ENCODE measurements at places on chromosomes 7 and 10.

DNA sequence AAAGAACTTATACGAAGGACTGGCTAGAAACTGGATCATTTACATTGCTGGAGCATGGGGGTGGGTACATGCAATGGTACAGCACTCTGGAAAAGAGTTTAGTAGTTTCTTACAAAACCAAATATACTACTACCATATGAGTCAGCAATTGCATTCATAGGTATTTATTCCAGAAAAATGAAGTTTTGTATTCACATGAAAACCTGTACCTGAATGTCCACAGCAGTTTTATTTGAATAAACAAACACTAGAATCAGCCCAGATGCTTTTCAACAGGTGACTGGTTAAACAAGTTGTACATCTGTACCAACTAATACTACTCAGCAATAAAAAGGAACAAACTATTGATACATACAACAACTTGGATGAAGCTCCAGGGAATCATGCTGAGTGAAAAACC, 3.4 kb downstream of the SCIN start:
- no peak for DNase-seq

GRCh38 chr7:6478186-6478585, 30.4 kb upstream of the DAGLB start:
- no peak for DNase-seq

- no peak for DNase-seq
Measured at GRCh38 chr10:78013564-78013963, 15.8 kb downstream of the POLR3A start.

DNA sequence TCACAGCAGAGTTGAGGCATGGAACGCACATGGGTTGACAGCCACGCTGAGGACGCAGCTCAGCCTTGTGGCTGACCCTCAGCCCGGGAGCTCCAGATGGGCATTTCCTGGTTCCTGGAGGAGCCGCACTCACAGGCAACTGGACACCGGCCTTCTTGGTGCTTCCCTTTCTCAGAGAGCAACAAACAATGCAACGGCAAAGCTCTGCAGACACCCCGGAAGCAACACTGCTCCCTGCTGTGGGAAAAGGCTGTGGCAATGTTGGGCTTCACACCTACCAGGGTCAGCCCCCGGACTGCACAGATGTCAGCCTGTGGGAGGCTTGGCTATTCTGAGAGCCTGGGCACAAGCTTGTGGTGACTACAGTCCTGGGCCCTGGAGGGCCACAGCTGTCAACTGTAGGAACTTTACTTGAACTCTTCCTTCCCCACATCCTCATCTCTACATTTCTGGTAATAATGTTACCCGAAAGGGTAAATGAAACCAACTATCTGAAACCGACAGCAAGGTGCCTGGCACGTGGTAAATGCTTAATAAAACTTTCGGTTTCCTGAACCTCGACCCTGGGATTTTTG, 597.5 kb upstream of the MKI67 start:
- DNase-seq = no peak

GRCh38 chr7:22821702-22822485, 755 bp downstream of the TOMM7 start:
- peak; percentile 1 for DNase-seq

DNA sequence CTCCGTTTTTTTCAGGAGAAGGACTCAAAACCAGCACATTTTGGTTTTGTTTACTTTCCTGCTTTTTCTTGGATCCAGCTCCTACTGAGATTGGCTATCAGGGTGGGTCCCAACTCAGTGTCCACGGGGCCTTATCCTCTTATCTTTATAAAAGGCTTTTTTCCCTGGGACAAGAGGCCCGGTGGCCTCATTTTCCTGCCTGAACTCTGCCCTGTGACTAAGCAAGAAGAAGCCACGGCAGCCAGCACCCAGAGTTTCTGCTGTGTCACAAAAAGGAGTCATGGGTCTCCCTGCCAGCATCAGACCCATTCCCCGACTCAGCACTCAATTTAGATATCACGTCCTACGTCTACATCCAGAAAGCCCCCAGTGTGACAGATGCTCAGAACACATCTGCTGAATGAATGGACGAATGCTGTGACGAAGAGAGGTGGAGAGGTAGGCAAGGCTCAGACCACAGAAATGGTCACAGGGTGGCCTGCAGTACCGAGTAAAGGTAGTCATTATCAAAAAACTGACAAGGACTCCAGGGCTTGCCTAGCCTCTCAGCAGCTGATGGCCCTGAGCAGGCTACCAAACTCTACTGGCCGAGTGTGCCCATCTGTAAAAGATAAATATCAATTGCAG, 16.7 kb downstream of the DLG5 start:
- DNase-seq = no peak

DNA sequence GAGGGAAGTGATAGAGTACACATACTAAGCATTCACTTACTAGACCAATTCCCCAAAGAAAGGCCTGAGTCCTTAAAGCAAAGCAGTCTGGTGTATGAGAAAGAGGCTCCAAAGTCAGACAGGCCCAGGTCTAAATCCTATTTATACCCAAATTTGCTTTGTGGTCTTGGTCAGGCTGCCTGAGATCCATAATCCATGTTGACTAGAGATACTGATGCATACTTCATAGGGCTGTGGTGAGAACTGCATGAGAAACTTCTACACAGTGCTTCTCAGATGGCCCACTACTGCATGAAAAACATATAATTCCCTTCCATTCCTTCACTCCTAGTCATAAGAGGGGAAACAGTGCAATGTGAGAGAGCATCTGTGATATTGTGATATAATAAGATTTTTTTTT, 81.6 kb upstream of the SP4 start:
- DNase-seq = no peak

GRCh38 chr7:55335151-55335550, 30.0 kb upstream of the LANCL2 start:
- no peak for DNase-seq

DNA sequence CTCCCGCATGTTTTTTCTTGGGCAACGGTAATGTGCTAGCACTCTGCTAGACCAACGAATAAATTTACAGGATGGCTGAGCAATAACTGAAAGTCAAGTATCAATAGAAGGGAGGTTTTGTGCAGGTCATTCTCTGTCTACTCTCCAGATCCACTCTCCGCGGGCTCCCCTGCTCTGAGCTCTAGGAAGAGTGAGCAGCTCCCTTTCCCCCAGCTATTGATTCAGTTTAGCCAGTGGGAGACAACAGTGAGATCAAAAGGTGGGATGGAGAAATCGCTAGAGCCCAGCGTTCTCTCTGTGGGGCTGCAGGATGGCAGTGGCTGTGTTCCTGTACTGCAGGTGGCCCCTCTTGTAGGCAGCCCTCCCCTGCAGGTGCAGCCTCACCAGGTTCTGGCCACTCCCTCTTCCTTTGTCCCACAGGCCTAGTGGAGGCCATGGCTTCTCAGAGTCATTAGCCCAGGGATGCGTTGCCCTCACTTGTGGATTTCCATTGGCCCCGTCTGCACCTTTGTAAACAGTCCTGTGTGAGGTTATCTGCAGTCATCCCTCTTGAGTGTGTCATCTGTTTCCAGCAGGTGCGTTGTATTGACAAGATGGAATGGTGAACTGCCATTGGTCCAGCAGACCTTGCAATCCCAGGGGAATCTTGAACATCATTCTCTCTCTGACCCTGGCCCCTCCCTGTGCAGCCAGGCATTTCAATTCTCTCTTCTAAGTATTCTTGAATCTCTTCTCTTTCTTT, 11.1 kb downstream of the MSRB2 start:
- DNase-seq = no peak

- DNase-seq = no peak
Measured at GRCh38 chr10:83983578-83984255, 155.6 kb upstream of the GHITM start.

DNA sequence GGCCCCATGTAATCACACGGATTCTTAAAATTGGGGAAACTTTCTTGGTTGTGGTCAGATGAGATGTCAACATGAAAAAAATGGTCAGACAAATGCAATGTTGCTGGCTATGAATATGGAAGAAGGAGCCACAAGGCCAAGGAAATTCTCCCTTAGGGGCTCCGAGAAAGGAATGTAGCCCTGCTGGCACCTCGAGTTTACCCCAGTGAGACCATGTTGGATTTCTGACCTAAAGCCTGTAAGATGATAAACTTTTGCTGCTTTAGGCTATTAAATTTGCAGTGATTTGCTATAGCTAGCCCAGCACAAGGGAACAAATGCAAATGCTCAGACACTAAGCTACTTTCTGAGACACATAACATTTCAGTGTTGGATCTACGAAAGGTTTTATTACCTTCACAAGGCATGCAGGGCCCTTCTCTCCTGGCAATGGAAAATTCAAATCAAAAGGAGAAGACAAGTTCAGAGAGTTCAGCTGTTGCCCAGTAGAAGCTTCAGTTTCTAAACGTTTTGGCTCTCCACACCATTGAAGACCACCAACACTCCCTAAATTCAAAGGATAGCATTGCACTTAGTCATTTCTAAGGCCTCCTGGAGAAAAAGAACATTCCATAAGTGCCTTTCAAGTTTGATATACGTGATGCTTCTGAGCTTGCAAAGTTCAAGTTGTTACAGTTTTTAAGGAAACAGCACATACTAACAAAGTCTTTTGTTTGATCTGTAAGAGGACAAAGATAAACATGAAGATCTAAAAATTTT, 23.4 kb downstream of the MCMBP start:
- no peak for DNase-seq

DNA sequence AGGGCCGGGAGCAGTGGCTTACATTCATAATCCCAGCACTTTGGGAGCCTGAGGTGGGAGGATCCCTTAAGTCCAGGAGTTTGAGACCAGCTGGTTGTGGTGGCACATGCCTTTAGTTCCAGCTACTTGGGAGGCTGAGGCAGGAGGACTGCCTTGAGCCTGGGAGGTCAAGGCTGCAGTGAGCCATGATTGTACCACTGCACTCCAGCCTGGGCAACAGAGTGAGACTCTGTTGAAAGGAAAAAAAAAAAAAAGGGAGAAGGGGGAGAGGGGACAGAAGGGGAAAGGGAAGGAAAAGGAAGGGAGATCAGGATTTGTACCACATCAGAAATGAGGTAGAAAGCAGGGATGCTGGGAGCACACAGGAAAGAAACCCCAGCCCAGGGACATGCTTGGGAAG, 38.7 kb upstream of the SVOPL start:
- no peak for DNase-seq

- no peak for DNase-seq
Measured at GRCh38 chr7:74364061-74364460, 74.9 kb downstream of the CLIP2 start.

DNA sequence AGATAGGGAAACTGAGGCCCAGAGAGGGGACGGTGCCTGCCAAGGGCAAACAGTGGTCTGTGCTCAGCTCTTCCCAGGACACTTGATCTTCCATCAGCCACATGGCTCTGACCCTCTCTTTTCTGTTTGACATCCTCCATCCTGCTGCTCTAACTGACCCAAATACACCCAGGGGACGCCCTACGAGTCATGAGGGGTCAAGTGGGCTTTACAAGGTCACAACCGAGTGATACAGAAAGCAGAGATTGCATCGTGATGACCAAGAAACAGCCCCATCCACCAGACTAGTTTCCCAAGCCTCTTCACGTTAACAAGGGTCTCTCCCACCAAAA, 131.2 kb upstream of the UNC5B start:
- no peak for DNase-seq

All from central memory CD4-positive, alpha-beta T cell (primary cell).